ENCODE measurements at places on chromosomes 11 and 22.

GRCh38 chr11:78200061-78200460, 11.3 kb downstream of the USP35 start:
- no peak for DNase-seq

DNA sequence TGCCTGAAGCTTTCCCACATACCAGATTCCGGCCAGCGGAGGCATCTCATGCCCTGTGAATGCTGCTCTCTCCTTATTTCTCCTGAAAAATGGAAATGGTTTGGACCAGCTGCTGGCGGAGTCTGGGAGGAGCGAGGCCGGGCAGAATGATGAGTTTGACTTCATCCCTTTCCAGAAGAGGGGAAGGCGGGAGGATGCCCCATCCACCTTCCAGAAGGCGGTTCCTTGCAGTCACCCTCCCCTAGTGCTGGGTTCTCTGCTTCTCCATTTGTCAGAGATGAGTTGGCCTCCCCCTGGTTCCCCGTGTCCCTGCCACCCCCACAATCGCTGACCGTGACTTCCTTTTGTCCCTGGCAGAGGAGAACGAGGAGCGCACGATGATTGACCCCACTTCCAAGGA, 75.6 kb downstream of the PARVB start:
- no peak for DNase-seq

DNA sequence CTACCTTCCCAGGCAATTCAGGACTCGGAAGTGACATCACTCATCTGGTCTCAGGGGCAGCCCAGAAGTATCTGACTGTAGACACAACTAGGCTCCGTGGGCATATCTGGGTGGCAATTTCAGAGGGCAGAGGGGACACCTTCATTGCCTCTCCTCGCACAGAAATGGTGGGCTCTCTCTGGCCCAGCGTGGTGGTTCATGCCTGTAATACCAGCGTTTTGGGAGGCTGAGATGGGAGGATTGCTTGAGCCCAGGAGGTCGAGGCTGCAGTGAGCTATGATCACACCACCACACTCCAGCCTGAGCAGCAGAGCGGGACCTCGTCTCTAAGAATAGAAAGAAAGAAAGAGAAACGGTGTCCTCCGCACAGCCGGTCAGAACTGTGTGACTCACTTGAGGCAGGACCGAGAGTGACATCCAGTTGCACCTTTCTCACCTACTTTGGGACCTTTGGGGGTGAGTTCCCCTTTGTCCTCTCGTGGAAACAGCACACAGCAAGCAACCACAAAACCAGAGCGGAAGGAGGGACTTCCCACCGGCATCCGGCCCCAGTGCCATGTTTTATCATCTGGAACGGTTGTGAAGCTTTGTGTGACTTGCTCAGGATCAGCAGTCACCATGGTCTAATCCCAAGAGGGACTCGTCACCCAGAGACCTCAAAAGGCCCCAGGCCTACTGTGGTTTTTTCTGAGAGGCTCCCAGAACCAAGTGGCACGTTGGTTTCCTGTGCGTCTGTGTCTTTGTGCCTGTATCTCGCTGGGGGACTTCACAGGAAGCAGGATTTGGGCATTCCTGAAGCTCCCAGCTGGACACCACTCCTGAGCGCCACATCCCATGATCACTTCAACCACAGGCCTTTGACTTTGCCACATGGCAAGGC, 38.4 kb upstream of the EMID1 start:
- DNase-seq: no peak

- no peak for DNase-seq
Measured at GRCh38 chr11:125942771-125943428, 2.9 kb upstream of the VSIG10L2 start.

DNA sequence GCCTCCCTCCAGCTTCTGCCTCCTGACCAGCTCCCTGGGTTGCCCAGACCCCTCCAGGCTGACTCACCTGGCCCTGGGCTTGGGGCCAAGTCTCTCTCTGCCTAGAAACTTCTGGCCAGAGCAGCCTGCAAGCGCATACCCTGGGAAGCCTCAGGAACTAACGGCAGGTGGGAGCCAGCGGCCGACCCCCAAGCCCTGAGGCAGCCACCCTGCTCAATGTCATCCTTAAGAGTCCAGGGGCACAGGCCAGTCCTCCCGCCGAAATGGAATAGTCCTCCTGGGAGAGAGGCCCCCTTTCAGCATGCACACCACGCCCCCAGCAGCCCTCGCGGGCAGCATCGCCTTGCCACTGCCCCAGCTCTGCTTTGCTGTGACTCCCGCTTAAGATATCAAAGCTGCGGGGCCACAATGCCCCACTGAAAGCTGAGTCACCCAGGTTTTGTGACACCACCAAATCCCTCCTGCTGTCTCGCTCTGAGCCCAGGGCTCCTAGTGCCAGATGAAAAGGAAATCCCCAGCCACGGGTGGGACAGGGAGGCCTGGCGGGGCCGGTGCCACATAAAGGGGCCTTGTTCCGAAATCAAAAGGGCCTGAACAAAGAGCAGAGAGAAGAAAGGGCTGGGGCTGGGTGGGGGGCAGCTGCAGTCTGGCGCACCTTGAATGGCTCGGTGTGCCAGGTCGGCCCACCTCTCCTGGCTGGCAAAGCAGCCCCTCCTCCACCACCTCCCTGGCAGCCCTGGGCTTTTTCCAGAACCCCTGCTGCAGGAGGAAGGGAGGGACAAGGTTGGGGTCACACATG, 21.4 kb upstream of the FGF3 start:
- no peak for DNase-seq

DNA sequence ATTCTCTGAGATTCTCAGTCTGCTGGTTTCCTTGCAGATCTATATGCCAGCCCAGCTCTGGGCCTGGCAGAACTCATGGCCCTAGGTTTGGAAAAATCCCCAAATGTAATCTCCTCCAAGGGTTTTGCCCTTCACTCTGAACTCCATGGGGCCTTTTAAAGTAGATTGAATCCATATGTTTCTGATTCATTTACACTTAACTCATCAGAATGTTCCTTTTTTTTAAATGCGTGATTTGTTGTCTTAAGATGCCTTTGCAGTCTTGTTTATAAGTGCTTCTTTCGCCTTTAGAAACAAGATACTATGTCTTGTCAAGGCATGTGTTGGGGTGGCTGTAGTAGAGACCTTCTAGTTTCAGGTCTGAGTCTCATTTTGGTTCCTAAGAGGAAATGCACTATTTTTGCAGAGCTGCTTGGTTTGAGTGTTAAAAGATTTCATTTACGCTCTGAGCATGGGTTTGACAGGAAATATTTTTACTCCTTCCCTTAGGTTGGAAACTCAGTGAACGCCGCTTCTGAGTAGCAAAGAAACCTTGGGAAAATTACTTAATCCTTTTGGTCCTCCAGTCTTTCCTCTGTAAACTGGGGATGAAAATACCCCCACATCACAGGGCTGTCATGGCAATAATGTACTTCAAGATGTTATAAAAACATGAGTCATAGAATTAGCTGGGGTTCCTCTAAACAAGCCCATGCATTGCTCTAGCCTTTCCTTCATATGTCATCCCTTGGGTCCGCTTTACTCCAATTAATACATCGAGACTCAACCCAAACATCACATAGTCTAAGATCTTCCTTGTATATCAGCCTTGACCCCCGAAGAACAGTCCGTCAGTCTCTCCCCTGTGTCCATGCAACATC, 83.5 kb downstream of the SNX19 start:
- DNase-seq: no peak

GRCh38 chr22:43449831-43450225, 38.0 kb downstream of the MPPED1 start:
- DNase-seq: no peak

DNA sequence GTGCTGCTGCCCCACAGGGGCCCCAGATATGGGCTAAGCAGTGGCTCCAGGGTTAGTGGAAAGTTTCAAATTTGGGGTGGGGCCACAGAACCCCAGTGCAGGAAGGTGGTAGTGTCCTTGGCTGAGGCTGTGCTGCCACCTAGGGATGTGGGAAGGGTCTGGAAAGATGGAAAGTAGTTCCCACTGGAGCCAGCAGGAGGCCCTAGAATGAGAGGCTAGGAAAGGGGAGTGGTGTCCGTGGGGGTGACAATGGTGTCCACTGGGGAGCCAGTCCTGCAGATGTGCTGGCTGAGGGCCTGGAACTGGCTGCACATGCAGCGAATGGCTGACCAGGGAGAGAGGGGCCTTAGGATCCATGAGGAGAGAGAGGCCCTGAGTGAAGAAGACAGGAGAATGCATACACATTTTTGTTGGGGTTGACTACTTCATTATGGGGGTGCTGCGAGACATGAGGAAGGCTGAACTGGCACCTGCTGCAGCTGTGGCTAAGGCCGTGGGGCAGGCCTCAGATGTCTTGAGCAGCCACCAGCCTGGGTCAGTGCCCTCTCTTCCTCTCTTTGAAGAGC, 21.1 kb downstream of the RFPL3 start:
- DNase-seq: peak; percentile 8

DNA sequence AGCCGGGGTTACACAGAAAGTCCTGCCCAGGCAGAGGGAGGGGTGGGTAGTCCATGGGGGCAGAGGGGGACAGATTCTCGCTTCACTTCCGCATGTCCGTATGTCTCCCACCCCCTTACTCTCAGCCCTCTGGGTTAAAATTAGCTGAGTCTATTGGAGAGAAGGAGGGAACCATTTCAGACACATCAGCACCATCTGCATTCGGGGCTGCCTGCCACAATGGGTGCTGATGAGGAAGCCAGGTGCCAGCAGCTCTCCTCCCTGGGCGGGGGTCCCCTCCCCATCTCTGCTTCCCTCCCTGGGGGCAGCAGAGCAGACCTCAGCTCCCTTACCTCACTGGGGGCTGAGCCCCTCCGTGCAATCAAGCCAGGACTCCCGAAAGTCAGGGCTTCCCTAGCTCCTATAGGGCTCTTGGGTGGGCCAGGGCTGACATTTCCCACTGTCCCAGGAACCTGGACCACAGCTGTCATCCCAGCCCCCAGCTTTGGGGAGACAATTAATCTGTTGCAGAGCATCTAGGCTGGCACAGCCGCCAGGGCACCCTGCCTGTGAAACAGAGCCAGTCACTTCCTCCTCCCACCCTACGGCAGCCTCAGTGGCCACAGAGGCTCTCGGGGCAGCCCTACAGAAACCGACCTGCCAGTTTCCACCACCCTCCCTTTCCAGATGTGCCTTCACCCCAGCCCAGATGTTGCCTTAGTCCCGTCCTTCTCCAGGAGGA, 67.3 kb downstream of the PDE2A start:
- DNase-seq: no peak

- DNase-seq: peak; percentile 67
Measured at GRCh38 chr22:27690599-27690998, 111.0 kb downstream of the MN1 start.

- no peak for DNase-seq
Measured at GRCh38 chr11:9711454-9712307, 47.8 kb downstream of the SWAP70 start.

GRCh38 chr11:34653851-34654482, 33.1 kb downstream of the EHF start:
- DNase-seq: no peak

- DNase-seq: no peak
Measured at GRCh38 chr22:44889255-44889878, 120.4 kb downstream of the PHF21B start.

DNA sequence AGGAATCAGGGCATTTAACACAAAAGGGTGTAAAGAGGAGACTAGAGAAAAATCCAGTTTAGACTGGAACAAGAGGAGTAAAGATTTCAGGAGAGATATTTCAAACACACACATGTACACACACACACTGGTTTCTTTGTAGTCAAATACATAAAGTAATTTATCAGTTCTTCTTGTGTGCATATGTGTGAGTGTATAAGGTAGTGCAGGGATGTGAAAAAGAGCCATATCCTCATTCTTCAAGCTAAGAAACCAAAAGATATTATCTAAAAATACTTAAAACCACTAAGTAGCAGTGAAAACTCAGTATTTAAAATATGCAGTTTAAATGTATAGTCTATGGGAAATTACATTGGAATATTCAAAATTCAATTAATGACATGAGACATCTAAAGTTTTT, 52.5 kb upstream of the CARD18 start:
- no peak for DNase-seq

GRCh38 chr22:39501644-39502108, 414 bp upstream of the MIEF1 start:
- no peak for DNase-seq

DNA sequence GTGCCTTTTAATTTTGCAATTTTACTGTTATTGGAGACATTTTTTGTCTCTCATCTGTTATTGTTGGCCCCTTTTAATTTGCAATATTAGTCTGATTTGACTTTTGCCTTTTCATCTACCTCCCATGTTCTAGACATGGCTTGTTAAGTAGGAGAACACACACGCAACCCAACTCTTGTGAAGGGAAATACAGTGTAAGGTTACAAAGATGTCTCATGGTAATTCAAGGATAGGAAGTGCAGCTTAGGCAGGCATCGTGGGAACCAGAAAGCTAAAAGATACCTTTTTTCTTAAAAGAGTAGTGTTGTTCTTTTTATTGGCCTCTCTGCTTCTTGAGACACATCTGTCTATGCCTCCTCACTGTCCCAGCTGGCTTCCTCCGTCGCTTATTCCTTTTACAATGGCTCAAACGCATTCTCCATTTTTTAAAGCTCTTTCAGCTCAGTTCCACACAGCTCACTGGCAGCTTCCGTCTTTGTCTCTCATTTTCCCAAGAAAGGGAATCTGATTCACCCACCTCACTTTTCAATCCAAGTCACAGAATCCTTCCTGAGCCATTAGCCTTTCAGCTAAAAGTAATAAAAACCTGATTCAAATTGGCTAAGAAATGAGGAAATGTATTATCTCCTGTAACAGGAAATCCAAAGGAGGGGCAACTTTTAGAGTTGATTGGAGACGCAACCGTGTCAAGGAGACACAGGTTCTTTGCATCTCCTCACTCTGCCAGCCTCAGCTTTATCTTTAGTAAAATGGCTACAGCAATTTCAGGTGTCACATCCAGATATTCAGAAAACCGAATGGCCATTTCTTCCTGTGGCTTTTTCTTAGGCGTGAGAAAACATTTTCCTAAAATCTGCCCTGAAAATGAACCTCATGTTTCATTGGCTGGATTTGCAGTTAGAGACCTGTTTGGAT, 57.2 kb downstream of the SIK2 start:
- DNase-seq: no peak

DNA sequence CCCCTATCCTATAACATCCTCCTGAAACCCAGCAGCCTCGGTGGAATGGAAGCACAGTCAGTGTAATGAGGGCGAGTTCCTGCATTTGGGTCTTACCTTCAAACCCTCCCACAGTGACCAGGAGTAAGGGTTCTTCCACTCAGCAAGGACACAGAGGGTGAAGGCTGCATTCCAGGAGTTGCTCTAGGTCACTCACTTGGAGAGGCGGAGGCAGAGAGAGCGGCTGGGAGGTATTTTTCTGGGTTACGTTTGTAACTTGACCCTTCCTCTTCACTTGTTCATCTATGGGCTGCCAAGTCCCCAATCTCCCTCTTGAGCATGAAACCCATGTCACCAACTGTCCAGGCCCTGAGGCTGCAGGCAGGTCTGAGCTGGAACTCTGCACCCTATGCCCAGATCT, 36.8 kb upstream of the SHISAL1 start:
- no peak for DNase-seq

- no peak for DNase-seq
Measured at GRCh38 chr11:28153586-28153985, 45.4 kb downstream of the METTL15 start.

Measured in umbilical cord (tissue), 2 donors.